ENCODE measurements at places on chromosomes 4 and X.

DNA sequence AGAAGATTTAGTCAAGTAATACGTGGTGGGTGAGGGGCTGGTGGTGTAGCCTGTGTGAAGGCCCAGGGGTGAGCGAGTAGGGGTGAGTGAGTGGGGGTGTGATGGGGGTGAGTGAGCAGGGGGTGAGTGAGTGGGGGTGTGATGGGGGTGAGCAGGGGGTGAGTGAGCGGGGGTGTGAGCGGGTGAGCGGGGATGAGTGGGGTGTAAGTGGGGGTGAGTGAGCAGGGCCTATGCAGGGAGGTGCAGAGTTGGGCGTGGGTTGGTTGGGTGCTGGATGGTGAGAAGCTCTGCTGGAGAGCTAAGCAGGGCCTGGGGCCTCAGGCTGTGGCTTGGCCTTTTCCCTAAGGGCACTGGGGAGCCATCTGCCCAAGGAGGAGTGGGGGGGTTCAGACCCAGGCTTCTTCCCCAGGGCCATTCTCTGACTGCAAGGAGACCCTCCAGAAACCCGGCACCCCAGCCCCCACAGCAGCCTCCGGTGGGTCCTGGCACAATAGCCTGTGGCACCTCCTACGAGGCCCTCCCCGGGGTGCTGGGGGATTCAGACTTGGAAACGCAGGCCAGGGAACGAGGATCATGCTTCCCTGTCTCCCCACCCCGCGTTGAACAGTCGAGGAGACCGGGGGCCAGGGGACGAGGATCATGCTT, 30.4 kb downstream of the SH3TC1 start:
- no peak for DNase-seq

DNA sequence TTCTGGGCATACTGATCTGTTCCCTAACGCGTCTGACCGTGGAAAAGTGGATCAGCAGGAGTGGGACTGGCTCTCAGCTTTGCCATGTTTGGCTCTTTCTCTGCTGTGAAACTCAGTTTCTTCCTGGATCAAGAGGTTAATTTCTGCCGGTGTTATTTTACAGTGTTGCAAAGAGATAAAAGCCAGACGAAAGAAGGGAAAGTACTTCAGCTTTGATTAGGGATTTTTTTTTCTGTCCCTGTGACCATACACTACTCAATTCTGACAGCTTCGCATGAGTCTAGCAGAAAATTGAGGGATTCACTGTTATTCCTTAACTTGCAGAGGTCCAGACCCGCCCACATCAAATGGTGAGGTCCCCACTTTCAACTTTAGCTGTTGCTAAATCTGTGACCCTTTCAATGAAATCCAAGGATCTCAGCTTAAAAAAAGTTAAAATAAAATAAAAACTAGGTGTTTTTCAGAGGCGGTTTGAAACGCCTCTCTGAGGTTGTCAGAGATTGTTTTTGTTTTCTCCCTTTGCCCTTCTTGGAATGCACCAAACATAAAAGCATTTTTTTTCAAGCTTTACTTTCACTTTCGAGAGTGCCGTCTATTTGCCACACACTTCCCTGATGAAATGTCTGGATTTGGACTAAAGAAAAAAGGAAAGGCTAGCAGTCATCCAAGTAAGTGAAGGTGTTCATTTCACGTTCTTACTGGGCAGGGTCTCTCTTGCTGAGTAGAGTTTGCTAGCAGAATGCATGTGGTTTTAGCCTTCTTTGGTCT, at the start of gene TLR3:
Gene TLR3 (plus strand): TSS at position 576 of the 768 bp plus-strand sequence. CDS start 7,464 bp downstream, outside the sequence.
- DNase-seq: peak; percentile 13

GRCh38 chr4:85496126-85496849, 21.3 kb downstream of the ARHGAP24 start:
- DNase-seq: no peak

DNA sequence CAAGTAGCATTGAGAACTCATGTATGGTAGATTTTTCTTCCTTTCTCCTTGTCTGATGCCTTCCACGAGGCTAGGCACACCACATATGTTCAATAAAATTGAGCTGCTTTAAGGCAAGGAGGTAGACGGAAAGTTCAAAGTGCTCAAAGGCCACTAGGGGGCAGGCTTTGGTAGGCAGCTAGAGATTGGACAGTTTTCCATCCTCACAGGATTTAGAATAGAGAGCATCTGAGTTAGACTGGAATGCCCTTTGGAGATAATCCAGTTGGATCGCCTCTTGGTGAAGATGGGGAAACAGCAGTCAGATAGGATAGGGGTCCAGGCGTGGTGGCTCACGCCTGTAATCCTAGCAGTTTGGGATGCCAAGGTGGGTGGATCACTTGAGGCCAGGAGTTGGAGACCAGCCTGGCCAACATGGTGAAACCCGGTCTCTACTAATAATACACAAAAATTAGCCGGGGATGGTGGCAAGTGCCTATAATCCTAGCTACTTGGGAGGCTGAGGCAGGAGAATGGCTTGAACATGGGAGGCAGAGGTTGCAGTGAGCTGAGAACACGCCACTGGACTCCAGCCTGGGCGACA, 30.4 kb downstream of the ELF4 start:
- DNase-seq: no peak

DNA sequence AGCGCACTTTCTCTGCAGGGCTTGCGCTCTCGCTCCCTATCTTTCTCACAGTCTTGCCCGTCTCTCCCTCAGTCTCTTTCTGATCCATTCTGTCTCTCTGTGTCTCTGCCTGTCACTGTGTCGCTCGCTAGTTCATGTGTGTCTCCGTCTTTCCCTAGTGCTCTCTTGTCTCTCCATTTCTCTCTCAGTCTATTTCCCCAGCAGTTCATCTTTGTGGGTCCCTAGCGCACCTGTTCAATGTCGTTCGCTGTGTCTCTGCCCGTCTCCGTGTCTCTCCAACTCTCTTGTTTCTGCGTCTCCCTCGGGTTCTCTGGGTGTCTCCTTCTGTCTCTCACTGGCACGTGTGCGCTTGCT, 1.5 kb downstream of the GPR101 start:
- DNase-seq: no peak

DNA sequence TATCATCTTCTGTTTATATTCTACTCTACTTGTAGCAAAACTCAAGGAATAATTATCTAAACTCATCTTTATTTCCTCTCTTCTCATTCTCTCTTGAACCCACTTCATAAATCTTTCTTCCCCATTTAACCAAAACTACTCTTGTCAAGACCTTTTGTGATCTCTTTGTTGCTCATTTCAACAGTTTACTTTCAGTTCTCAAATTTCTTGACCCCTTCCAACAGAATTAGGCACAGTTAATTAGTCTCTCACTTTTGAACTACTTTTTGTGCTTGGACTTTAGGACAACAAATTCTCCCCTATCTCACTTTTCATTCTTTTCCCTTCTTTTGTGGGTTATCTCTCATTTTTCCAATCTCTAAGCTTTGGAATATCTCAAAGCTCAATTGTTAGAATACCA, 27.4 kb upstream of the CAMK2D start:
- no peak for DNase-seq

DNA sequence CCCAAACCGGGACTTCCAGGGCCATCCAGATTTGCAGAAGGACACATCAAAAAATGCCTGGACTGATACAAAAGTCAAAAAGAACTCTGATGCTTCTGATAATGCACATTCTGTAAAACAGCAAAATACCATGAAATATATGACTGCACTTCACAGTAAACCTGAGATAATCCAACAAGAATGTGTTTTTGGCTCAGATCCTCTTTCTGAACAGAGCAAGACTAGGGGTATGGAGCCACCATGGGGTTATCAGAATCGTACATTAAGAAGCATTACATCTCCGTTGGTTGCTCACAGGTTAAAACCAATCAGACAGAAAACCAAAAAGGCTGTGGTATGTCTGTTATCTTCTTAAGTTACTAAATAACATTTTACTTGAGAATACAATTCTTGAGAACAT, 9.2 kb downstream of the PLK4 start:
- DNase-seq: no peak

DNA sequence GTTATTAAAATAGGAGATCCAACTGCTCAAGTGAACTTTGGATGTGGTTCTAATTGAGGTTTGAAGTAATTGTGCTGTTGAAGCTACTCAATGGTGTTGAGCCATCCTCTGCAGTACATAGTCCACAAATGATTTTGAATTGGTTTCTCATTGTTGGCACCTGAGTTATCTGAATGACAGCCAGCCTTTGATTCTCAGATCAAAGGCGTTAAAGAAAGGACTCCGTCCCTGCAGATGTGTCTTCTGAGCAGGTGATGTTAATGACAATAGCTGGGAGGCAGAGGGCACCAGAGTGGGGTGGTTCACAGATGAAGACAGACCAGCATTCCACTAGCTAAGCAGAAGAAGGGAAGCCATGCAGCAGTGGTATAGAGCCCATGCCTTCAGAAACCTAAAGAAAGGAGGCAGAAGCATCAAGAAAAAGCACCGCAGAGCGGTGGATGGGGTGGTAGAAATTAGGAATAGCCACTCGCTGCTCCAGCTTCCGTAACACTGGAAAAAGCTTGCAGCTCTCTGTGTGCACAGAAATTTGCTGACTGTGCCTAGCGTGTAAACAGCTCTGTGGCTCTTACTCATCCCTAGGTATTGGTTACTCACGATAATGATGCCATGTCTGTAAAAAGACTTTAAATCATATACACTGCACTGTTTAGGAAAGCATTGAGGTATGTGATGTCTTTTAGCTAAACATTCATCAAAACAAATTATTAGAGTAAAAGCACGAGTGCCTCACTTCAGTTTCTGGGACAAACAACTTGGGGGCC, 79.2 kb upstream of the CLCN4 start:
- no peak for DNase-seq

DNA sequence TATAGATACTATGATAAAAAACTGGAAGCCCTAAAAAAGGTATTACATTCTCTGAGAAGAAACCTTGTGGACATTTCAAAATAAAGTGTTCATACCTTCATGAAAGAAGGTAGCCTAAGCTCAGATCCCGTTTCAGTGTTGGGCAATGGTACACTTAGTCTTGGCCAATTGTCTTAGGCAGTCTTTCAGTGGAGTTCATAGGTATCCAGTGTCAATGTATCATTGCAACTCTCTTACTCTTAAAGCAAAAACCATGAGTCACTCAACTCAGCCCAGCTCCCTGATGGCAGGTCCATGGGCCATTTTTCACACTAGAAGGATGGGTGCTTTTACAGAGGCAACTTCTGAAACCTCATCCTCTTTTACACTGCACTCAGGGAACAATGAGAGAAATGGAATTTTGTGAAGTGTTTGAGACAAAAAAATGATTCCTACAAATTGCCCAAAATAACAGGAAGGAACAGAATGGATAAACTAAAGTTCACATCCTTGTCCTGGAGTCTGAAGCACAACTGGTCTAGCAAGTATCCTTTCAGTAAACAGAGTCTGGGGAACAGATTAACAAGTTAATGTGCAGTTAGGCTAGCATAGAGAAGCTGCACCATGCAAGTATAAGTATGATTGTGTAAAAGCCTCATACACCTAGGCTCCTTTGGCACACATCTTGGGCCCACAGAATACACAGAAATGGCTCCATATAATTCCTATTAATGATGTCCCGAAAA, 7.0 kb upstream of the ZNF827 start:
- no peak for DNase-seq

- DNase-seq: no peak
Measured at GRCh38 chrX:119482041-119482440, 13.8 kb downstream of the SLC25A5 start.

DNA sequence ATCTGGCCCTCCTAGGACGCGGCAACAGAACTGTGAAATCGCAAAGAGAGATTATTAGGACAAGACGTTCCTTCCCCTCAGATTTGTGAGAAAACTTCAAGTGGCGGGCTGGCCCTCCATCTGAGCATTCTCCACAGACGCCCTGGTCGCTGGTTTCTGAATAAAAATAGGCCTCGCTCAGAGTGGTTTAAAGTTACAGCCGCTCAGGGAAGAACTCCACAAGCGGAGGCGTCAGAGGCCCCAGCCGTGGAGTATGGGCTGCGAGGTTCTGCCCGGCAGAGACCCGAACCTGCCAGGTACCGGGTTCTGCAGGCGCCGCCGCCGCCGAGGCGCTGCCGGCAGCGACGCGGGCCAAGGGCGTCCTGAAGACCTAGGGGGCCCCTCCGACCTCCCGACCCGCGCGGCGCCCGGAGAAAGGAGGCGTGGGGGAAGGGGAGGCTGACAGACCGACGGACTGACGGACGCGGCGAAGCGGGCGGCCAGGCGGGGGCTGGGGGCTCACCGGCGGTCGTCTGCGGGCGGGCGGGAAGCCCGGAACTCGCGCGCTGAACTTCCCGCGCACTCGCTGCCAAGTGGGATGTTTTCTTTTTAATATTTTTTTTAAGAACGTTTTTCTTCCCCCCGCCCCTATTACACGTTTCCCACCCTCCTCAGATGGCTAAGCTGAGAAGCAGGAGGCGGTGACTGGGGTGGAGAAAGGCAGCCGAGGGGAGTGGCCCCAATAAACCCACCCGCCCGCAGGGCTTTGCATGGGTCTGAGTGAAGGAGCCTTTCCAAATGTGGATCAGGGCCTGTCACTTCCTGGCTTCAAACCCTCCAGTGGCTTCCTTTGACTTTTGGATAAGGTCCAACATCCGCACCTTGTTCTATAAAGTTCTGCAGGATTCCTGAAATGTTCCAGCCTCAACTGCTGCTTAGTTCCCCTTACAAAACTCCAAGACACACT, at the start of gene PABPC4L:
Gene PABPC4L (minus strand): TSS at position 574 of the 946 bp plus-strand sequence. CDS start 770 bp downstream, outside the sequence.
- peak; percentile 47 for DNase-seq

DNA sequence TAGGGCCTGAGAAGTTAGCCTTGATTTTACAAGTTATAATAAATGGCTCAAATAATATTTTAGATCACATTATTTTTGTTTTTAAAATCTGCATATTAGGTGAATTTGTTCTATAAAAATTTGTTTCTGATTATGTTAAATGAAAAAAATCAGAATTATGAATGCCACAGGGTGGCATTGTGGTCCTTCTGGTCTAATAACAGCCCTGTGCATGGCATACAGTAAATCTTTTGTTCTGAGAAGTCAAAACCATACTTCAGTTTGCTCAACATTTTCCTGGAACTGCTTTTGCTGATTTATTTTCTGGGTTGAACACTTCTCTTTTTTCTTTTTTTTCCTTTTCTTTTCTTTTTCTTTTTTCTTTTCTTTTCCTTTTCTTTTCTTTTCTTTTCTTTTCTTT, 101.0 kb upstream of the UBQLN2 start:
- DNase-seq: no peak

GRCh38 chr4:14596904-14597303, 405.4 kb upstream of the CPEB2 start:
- DNase-seq: no peak

GRCh38 chrX:133541021-133541420, 125.7 kb upstream of the GPC4 start:
- no peak for DNase-seq

GRCh38 chrX:155108427-155108826, 37.1 kb downstream of the BRCC3 start:
- no peak for DNase-seq

GRCh38 chr4:149493492-149493891, 322.2 kb downstream of the IQCM start:
- DNase-seq: no peak

DNA sequence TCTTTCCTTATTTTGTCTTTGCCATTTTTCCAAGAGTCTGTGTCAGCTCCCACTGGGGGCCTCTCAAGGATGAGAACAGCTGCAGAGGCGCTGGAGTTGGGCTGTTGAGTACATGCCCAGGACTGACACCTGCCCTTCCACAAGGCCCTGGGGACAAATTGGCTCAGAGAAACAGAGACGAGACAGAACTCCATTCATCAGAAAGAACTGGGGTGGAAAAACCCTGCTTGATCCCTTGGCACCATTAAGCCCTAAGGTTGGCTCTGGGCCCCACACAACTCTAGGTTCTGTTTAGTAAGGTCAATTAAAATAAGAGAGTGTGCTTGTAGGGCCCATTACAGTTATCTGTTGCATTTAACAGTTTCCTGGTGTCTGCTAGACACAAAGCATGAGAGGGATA, 63.6 kb downstream of the DCX start:
- DNase-seq: no peak

GRCh38 chr4:87527431-87528220, 1.6 kb downstream of the SPARCL1 start:
- DNase-seq: no peak

- DNase-seq: no peak
Measured at GRCh38 chr4:22202246-22202974, 253.8 kb upstream of the KCNIP4 start.

Data from non-pigmented ciliary epithelial cell (primary cell).